Activated T-helper 17 cell treated with anti-CD3 and anti-CD28 coated beads, Interleukin-2, amount 50 U/mL, for 72 hours (primary cell): ENCODE measurements at places on chromosomes 1 and 21. TPM values are rescaled to one million over a fixed set of nuclear protein-coding genes. Genes with fewer than 3 reads are reported as not detected.

The PADI4 gene
- total RNA-seq, result not detected

The GOLT1A gene
- total RNA-seq, result 0.48 TPM

DNA sequence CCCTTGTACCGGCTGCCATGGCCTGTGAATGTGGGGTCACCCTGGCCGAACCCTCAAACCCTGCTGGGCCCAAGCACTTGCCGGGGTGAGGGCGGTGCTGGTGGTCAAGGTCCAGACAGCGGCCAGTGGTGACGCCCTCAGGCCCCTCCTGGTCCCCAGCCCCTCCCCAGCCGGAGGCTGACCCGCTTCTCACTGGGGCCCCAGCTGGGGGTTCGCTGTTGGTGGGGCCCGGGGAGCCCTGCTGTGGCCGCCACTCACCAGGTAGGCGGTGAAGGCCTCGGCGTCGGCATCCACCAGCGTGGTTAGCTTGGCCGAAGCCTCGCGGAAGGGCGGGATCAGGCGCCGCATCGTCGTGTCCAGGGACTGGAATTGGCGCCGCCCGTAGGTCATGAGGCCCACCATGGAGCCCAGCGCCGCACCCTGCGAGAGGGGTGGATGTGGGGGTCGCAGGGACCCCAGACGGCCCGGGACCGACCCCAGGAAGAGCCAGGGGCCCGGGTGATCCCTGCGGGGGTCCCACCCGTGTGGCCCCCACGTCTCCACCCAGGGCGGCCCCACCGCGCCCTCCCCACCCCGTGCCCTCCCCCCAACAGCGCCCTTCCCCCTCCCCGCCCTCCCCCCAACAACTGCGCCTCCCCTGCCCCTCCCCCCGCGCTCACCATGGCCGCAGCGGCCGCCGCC is 10.1 kb downstream of the FTCD start:
- ATAC-seq, result no peak

The GNG12 gene
- 0.13 TPM for total RNA-seq

The TEX50 gene
- total RNA-seq, result not detected

DNA sequence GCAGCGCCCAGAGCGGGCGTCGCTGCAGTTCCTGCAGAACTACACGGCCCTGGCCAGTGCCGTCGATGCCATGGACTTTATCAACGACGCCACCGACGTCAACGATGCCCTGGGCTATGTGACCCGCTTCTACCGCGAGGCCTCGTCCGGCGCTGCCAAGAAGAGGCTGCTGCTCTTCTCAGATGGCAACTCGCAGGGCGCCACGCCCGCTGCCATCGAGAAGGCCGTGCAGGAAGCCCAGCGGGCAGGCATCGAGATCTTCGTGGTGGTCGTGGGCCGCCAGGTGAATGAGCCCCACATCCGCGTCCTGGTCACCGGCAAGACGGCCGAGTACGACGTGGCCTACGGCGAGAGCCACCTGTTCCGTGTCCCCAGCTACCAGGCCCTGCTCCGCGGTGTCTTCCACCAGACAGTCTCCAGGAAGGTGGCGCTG is 22.0 kb downstream of the COL6A1 start:
- ATAC-seq, result no peak

The LCE1F gene
- not detected for total RNA-seq

- ATAC-seq, result no peak
Observed at GRCh38 chr21:45588086-45588825, 46.0 kb upstream of the SLC19A1 start.

DNA sequence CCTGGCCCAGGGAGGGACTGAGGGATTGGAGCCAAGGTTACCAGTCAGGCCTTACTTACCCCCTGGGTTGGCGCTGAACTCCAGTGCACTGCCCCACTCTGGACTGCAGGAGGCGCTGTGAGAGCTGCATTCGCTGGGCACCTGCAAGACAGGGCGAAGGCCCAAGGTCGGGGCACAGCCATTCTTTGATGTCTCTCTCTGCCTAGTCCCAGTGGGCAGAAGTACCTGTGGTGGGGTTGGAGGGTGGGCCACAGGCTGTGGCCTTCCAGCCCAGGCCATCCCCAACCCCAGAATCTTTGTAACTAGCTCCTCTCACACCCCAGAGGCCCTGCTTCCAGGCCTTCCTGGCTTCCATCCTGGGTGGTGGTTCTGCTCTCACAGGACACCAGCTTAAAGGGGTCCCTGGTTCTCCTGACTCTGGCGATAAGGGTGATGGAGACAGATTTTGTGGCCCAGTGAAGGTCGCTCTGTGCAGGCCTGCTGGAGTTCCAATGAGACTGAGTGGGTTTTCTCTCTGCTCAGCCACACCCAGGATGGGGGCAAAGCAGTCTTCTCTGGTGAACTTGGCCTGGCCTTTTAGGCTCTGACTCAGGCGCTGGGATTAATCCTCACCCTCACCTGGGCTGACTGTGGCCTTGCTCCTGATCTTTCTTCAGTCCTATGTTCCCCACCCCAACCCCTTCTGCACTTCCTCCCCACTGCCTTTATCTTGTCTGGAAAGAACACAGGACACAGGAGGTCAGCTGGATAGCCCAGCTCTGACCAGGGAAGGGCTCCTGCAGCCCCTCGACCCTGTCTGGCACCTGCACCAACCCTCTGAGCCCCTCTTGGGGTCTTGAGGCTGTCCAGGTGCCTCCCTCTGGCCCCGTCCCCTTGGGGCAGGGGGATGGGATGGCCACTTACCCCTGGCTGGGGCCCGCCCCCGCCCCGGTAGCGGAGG is 954 bp downstream of the MYOG start:
- ATAC-seq, result peak; percentile 40

The RUNX1 gene
- 136 TPM for total RNA-seq

The DMRTA2 gene
- not detected for total RNA-seq

DNA sequence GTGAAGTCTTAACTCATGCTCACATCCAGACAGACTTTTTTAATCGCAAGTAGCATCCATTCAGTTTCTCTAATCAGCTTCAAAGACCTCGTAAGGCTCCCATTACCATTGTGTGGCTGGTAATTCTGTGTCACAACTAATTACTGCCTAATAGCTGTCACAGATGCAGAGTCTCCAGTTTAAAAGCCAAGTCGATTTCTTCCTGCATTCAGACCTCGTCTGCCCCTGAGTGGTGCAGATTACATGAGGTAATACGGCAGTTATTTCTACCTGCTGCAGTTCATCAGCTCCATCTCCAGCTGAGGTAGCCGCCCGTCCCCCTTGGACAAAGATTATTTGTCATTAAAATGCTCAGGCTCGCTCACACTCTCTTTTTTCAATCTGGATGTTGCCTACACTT is 34.4 kb upstream of the OLIG2 start:
- no peak for ATAC-seq

DNA sequence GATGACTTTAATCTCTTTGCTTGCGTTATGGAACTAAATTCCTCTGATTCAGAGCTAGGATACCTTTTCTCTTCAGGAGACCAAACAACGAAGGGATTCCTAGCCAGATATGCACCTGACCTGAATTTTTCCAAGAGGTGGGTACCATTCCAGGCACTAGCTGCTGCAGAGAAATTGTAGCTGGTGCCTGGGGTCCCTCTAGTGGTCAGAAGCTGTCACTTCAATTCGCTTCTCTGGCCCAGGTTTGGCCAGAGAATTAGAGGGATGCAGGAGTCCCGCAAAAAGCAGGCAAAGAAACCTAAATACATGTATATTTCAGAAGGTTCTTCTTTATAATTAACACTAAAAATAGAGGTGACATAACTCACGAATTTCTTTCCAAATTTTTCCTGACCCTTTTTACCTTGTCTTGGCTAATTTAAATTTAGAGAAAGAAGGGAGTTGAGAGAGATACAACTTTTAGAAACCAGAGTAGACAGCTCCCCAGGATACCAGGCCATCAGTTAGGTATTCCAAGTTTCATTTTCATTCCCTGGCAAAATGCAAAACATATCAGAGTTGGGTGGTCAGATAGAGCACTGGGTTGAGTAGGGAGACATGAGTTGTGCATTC is 9.6 kb downstream of the ACKR1 start:
- ATAC-seq, result peak; percentile 51

The GPN2 gene
- 44.8 TPM for total RNA-seq

The RNU1-3 gene
- 2,371 TPM for total RNA-seq

The ANKRD34A gene
- total RNA-seq, result 4.8 TPM

GRCh38 chr21:39097335-39097861 is 85.9 kb downstream of the PSMG1 start:
- no peak for ATAC-seq

The SLC22A15 gene
- total RNA-seq, result 0.89 TPM

DNA sequence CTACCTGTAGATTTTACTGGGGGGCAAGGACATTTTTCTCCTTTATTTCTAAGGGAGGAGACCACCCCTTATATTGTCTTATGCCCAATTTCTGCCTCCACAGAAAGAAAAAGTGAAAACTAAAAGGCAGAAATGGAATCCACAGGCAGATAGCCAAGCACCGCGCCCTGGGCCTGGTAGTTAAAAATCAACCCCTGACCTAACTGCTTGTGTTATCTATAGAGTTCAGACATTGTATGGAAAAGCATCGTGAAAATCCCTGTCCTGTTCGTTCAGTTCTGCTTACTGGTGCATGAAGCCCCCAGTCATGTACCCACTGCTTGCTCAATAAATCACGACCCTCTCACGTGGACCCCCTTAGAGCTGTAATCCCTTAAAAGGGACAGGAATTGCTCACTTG is 33.7 kb upstream of the IL6R start:
- no peak for ATAC-seq

The S100A16 gene
- not detected for total RNA-seq

The SIM2 gene
- total RNA-seq, result 3.9 TPM

The RORC gene
- total RNA-seq, result 55.2 TPM

The TTC34 gene
- 2.5 TPM for total RNA-seq

DNA sequence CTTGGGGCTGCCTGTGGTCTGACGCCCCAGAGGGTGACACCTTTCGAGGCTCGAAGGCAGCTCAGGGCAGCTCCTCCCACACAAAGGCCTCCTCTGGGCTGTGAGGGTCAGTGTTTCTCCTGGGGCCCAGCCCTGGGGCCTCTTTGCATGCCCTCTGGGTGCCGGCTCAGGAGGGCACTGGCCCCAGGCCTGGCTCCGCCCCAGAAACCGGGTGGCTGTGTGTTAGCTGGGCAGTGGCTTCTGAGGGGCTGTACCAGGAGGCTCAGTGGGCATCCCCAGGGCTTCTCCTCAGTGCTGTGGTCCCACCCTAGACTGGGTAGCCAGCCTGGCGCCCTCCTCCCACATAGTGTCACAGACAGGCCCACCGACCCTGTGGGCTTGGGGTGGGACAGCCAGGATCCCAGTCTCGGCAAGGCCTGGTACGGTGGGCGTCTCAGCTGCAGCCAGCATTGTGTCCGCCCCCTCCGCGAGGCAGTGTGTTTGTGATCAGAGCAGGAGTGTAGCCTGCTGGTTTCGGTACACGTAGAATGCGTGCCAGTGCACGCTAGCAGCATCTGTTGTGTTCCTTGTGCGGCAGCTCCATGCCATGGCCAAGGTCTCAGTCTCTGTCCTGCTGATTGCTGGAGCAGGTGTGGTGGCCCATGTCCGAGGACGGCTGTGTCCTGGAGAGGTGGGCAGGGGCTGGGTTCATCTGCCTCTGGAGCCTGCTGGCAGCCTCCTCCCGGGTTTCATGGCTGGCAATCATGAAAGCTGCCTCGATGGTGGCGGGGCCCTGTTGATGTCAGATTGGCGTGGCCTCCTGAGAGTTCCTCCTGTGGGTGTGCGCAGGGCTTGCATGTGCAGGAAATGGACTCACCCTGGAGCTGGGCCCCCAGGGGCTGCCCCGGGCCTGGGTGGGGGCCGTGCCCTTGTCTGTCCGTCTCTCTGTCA is 28.0 kb downstream of the RRP1 start:
- no peak for ATAC-seq

The ST6GALNAC5 gene
- not detected for total RNA-seq

DNA sequence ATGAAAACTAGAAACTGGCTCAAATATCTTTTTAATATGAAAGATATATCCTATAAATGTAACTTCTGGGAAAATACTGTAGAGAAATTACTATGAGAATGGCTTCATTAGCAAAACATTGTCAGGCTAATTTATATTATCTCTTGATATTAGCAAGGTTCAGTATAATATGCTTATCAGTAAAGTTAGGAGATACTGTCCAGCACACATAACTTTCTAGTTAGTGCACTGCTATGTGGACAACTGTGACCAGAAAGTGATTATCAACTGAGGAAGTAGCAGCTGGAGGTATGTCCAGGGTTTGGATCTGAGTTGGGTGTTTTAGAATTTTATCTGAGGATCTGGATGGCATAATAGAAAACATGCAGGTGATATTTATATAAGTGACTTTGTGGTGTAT is 7.5 kb downstream of the LRRC8C start:
- no peak for ATAC-seq

DNA sequence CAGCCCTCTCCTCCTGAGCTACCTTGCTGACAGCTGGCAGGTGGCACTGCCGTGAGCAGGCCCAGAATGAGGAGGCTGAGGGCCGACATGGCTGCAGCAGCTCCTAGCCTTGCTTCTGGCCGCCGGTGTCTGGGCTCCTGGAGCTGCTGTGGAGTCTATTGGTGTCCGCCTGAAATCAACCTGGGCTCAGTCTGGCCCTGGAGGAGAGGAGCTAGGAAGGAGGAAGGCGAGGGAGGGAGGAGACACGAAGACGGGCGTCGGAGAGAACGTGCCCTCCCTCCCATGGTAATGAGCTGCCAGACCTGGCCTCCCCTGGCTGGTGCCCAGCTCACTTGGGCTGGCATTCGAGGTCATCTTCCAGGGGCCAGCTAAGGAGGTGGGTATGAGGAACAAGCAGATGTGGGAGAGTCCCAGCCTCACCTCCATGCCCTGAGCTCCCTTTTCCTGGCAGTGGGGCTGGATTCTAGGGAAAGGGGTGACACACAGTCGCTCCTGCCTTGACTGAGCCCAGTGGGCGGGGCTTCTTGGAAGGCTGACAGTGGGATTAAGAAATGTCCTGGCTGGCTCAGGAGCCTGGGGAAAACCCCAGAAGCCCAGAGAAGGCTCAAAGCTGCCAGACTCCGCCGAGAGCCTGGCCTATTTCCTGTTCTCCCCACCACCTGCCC is at the start of gene PDZK1IP1:
Gene PDZK1IP1 (minus strand): TSS at position 193 of the 665 bp plus-strand sequence. CDS start 104 bp downstream, at position 89.
- ATAC-seq, result no peak

- ATAC-seq, result no peak
Observed at GRCh38 chr1:63632110-63632509, 38.9 kb downstream of the PGM1 start.

GRCh38 chr1:3679098-3679555 is 26.8 kb downstream of the TP73 start:
- ATAC-seq, result no peak

The C1orf87 gene
- total RNA-seq, result not detected

DNA sequence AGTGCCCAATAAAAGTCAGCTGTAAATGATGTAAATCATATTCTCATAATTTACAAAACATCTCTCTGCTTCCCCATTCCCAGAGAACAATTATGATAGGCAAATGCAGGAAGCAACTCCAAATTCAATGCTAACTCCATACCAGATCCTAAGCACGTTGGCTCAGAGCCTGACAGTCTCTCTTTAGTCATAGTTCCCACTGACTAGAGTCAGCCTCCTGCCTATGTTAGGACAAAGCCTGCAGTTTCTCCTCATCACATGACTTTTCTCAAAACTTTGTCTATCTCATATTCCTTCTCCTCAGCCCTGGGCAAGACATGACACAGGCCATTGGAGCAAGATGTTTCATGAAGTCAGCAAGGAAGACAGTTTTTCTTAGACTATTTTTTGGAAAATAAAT is 101.5 kb upstream of the COL24A1 start:
- ATAC-seq, result no peak

- no peak for ATAC-seq
Observed at GRCh38 chr1:30740251-30741238, 17.0 kb downstream of the LAPTM5 start.

The ARTN gene
- total RNA-seq, result not detected
